ENCODE measurements at places on chromosomes 3 and 15. TPM values are rescaled to one million over a fixed set of nuclear protein-coding genes. Genes with fewer than 3 reads are reported as not detected.

DNA sequence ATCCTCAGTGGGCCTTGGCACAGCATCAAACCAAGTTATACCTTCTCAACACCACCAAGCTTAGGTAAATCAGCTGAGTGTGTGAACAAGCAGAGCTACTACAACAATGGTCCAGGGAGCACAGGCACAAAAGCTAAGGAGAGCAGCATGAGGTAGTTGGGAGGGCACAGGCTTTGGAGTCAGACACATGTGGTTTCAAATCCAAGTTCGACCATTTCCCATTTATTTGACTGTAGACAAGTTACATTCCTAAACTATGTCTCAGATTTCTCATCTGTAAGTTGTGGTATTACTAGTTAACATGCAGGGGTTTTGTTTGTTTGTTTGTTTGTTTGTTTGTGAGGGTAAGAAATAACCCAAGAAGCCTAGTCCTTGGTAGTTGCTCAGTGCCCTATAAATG lies 46.9 kb downstream of the MLH1 start:
- no peak for DNase-seq

The SCN5A gene
- 0.11 TPM for total RNA-seq

DNA sequence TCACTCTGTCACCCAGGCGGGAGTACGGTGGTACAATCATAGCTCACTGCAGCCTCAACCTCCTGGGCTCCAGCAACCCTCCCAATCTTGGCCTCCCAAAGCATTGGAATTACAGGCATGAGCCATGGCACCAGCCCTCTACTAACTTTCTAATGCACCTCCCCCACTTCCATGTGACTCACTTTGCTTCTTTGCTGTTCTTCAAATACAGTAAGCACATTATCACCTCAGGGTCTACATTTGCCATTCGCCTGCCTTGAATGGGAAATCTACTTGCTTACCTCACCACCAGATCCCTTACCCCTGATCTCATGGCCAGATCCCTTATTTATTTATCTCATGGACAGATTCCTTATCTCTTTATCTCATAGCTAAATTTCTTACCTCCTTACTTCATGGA lies 235.3 kb downstream of the KCNMB2 start:
- no peak for DNase-seq

GRCh38 chr3:194431554-194431953 lies 32.5 kb upstream of the GP5 start:
- no peak for DNase-seq

DNA sequence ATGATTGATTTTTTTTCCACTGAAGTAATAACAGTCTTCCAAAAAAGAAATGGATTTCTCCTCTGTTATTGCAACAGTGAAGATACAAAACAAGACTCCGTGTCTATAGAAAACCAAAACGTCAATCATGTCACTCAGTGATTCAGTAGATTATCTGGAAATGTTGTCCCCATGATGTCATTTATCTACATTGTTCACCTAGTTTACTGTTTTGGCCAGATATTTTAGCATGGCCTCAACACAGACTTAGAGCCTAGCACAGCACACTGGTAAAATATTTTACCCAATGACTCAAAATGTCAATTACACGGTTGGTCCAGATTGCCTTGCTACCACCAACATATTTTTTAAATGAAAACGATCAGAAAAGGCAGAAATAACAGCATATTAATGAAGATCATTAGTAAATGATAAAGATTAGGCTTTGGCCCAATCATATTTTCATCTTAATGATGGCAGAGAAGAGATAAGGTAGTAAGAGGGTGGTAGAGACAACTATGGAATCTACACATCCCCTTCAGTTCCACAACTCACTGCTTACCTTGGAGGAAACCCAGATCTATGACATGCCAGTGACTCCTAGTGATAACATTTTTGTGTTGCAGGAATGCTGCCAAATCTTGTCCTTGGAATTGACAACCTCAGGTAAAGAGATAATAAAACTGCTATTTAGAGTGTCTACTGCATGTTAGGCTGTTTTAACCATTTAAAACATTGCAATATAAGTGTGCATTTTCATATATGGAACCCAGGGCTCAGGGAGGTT lies 347.7 kb upstream of the ARPP21 start:
- DNase-seq = no peak

- no peak for DNase-seq
Observed at GRCh38 chr3:71524672-71525071, 58.9 kb downstream of the FOXP1 start.

GRCh38 chr3:62558549-62559112 lies 185.3 kb upstream of the FEZF2 start:
- no peak for DNase-seq

GRCh38 chr15:40192942-40193341 lies 32.1 kb downstream of the BUB1B start:
- no peak for DNase-seq

GRCh38 chr3:81947359-81947758 lies 185.9 kb upstream of the GBE1 start:
- DNase-seq = no peak

DNA sequence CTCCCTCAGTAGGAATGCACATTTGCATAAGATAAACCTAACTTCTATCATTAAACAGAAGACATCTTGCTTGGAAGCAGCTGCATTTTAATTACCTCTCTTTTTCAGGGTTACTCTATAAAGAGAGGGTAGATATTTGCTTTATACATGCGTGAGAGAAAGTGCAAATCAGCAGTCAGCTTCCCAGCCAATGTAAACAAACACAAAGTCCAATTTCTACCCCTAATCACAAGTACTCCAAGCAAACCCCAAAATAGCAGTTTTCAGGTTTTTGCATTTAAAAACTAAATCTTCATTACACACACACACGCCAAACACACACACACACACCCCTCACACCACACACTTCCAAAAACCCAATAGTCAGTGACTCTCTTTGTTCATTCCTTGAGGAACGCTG lies 303.9 kb upstream of the ALCAM start:
- no peak for DNase-seq

The FBXW12 gene
- total RNA-seq = not detected

- no peak for DNase-seq
Observed at GRCh38 chr3:141410408-141410807, 42.1 kb downstream of the ZBTB38 start.

The NPAP1 gene
- total RNA-seq = not detected

DNA sequence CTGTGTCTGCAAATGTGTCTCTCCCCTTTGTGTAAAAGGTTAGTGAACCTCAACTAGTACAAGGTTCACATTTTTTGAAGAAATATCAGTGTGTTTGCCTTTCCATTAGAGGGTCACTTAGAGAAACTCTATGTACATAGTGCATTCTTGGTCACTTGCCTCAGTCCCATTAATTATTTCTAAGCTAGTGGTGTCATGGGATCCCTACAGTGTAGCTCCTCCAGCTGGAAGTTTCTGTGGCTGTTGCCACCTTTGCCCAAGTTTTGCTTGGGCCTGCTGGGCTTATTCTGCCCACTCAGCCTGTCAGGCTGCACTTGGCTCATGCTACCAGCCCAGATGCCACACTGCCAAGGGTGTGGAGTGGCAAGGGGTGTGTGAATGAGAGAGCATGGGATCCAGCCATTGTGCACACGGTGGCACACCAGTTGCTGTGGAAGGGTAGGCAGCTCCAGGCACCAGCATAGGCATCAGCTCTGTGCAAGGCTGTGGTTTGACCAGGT lies 161.7 kb downstream of the ARPP21 start:
- no peak for DNase-seq

- no peak for DNase-seq
Observed at GRCh38 chr3:141526709-141527108, 39.9 kb downstream of the RASA2 start.

DNA sequence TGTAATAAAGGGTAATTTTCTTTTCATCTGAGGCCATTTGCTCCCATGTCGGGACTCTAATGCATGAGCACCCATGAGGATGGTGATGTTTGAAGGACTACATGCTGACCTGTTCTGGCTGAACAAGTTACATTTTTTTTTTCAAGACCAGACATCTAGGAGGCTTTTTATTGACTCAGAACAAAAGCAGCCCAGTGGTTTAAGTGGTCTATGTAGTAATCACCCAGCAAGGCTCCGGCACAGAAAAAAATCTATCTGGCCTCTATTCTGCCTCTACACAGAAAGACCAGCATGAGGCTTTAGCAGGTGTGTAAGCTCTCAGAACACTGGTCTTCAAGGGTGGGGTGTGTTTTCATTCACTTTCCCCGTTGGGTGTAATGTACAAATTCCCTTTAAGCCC lies 95.1 kb upstream of the ZBED2 start:
- DNase-seq = no peak

GRCh38 chr15:68765602-68766368 lies 54.9 kb downstream of the ANP32A start:
- DNase-seq = no peak

- no peak for DNase-seq
Observed at GRCh38 chr3:127457094-127457475, 133.4 kb downstream of the TPRA1 start.

- DNase-seq = no peak
Observed at GRCh38 chr3:4398120-4398940, 68.7 kb downstream of the SUMF1 start.

- no peak for DNase-seq
Observed at GRCh38 chr15:47857776-47858167, 140.5 kb downstream of the SEMA6D start.

The RTP1 gene
- total RNA-seq = not detected

The NECTIN3 gene
- total RNA-seq = 7.8 TPM

- DNase-seq = no peak
Observed at GRCh38 chr3:25339225-25339624, 88.8 kb upstream of the RARB start.

Measured in CD4-positive, alpha-beta T cell (primary cell).